ENCODE measurements at places on chromosomes 5 and 9.

DNA sequence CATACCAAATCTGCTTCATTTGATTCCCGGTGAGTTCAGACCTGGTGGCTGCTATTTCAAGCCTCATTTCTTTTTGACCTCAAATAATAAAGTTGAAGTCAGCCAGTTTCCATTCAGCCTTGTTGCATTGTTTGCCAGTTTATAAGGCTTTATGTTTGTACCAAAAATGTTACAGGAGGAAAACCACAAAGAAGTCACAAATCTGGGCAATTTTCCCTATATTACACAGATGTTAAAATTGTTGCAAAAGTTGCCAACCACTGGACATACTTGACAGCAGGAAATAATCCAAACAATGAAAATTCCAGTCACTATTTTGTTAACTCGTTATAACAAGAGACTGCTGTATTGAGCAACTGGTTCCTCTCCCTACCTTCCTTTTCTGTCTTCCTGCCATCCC lies 1325.0 kb upstream of the DMAC1 start:
- peak; percentile 14 for DNase-seq

DNA sequence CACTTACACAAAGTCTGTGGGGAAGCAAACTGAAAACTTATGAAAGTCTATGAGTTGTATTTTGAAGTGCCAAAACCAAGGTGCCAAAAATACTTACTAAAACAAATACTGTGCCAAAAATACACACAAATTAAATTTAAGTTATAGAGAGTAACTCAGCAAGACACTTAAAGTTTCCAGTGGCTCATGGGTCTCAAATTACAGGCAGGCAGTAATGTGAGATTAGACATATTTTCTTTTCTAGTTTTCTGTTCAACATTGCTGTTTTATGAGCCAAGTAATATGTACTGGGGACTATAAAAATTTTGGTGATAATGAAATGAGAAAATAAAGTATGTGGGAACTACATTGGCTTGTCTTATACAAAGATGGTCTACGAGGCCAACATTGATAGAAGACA lies 172.2 kb upstream of the SNX2 start:
- DNase-seq: no peak

GRCh38 chr5:159217236-159217635 lies 7.9 kb upstream of the RNF145 start:
- no peak for DNase-seq

DNA sequence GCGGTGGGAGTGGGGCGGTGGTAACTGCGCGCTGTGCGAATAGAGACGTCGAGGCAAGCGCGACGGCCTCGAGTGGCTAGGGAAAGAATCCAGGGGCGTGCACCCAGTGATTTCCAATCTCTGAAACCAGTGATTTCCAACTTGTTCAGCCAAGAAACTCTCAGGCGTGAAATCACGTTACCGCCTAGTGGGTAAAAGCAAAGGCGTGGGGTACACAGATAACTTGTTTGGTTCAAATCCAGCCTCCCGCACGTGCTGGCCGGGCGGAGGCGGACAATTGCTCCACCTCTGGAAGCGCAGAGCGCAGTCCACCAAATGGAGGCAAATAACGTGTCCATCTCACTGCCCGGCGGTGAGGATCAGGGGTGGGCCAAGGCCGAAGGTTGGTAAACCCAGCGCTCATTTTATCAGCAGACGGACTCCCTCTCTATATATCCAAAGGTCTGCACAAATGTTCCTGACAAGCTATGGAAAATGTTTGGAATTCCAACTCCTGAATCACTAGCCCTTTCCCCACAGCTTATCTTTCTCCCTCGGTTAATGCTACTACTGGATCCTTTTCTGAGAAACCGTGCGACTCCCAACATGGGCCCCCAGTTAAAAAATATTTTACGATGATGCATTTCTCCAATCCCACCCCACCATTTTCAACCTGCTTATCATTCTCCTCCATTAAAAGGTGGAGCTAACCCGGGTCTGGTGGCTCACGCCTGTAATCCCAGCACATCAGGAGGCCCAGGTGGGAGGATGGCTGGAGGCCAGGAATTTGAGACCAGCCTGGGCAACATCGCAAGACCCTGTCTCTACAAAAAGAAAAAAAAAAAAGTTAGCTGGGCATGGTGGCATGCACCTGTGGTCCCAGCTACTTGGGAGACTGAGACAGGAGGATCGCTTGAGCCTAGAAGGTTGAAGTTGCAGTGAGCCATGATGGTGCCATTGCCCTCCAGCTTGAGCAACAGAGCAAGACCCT lies 950 bp upstream of the FNBP1 start:
- peak; percentile 24 for DNase-seq

DNA sequence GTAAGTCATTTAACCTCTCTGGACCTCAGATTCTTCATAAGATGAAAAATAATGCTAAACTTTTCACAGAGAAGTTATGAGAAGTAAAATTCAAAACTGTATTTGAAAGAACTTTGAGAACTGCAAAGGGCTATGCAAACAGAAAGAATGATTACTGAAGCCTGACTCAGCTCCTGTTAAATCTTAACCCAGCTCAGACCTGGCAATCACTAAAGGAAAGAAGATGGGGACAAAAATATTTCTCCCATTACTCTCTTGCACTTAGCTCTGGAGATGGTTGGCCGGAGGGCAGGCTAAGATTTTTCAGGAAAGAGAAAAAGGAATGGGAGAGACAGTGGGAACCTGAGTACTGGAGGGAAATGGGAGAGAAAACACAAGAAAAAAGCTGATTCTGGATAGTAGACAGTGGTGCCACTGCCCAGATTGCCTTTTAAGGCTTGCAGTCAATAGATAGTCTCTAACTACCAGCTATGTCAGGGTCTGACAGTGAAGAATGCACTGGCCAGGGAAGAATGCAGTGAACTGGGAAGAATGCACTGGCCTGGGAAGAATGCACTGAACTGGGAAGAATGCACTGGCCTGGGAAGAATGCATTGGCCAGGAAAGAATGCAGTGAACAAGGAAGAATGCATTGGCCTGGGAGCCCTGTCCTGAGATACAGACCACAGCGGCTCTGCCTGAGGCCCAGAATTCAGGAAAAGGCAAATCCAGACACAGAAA lies 25.2 kb upstream of the CEMIP2 start:
- DNase-seq: no peak

DNA sequence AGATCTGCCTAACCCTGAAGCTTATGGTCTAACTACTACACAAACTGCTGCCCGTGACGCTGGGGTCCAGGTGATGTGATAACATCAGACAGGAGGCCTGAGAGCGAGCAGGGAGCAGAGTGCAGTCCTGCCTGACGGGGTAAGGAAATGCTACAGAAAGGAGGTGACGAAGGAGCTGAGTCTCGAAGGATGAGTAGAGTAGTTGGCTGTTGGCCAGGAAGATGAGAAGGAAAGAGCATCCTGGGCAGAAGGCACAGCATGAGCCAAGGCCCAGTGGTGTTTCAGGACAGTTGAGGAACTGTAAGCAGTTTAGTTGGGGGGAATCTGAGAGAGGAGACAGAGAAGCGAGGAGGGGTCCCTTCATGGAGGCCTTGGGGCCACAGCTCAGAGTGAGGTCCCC lies 136.0 kb upstream of the TBC1D2 start:
- DNase-seq: no peak

DNA sequence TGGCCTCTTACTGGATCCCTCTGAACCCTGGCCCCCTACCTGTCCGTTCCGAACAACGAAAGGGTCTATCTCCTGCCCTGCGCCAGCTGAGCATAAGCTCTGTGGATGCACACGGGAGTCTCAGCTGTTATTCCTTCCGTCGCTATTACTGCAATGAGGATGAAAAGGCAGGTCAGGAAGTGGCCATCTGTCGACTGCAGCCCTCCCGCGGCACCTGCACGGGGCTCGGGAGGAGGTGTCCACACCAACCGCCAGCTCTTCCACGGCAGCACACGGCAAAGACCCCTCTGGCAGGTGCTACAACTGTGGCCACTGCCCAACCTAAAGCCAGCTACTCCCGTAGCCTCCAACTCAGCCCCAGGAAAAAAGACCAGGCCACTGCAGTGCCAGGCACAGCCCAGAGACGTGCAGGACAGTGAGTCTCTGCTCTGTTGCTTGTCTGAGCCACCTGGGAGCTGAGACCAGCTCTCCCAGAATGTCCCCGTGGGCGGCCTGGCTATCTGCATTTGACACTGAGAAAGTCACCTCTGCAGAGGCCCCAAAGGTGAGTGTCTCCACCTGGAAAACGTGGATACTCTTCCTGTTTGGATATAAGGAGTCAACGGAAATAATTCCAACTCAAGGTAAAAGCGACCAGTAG lies 19.1 kb downstream of the CAMSAP1 start:
- DNase-seq: no peak

DNA sequence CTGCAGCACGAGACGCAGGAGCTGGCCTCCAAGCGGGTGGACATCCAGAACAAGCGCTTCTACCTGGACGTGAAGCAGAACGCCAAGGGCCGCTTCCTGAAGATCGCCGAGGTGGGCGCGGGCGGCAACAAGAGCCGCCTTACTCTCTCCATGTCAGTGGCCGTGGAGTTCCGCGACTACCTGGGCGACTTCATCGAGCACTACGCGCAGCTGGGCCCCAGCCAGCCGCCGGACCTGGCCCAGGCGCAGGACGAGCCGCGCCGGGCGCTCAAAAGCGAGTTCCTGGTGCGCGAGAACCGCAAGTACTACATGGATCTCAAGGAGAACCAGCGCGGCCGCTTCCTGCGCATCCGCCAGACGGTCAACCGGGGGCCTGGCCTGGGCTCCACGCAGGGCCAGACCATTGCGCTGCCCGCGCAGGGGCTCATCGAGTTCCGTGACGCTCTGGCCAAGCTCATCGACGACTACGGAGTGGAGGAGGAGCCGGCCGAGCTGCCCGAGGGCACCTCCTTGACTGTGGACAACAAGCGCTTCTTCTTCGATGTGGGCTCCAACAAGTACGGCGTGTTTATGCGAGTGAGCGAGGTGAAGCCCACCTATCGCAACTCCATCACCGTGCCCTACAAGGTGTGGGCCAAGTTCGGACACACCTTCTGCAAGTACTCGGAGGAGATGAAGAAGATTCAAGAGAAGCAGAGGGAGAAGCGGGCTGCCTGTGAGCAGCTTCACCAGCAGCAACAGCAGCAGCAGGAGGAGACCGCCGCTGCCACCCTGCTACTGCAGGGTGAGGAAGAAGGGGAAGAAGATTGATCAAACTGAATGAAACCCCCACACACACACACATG lies 654 bp downstream of the PURA start:
- DNase-seq: peak; percentile 57

GRCh38 chr5:39675676-39676075 lies 250.9 kb upstream of the DAB2 start:
- DNase-seq: no peak

DNA sequence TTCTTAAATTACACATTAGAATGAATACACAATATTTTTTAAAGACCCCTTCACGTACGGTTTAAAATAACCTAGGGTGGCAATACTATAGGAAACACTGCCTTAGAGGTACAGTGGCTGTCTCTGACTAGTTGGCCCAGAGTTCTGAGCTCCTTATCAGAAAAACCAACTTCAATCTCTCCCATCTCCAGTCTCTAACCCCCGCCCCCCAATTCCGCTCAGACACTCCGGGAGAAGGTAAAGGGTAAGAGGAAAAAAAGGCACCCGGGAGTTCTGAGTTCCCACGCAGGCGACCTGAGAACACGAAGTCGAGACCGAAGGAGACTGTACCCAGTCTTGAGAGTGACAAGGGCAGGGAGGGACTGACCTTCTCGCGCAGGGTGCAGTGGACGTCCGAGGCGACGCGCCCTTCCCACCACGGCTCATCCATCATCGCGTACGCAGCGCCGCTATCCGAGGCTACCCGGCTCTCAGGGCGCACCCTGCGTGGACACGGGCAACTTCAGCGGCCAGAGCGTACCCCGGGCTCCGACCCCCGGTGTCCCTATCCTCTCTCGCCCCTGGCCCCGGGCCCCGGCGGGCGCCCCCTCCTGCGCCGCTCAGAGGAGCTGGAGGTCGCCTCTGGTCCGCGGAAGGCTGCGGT lies 752 bp downstream of the CCNJL start:
- no peak for DNase-seq

- no peak for DNase-seq
Measured at GRCh38 chr5:53355931-53356330, 124.5 kb upstream of the FST start.

DNA sequence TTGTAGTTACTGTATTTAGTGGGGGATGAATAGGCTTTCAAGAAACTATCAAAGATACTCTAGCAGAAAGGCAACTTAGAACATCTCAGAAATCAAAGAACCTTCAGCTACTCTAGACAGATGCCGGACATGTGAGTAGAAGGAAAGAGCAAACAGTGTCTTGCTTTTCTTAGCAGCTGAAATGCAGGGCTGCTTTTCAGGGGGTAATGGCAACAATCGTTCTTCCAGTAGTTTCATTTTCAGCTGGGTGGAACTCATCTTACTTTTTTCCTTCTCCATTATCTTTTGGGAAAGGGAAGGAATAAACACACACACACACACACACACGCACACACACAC lies 281.6 kb downstream of the CRB2 start:
- DNase-seq: no peak

- DNase-seq: no peak
Measured at GRCh38 chr9:18238752-18239447, 235.1 kb upstream of the ADAMTSL1 start.

- DNase-seq: no peak
Measured at GRCh38 chr5:129199308-129199707, 104.8 kb downstream of the ISOC1 start.

- DNase-seq: no peak
Measured at GRCh38 chr5:52531105-52531504, 256.6 kb upstream of the ITGA1 start.

DNA sequence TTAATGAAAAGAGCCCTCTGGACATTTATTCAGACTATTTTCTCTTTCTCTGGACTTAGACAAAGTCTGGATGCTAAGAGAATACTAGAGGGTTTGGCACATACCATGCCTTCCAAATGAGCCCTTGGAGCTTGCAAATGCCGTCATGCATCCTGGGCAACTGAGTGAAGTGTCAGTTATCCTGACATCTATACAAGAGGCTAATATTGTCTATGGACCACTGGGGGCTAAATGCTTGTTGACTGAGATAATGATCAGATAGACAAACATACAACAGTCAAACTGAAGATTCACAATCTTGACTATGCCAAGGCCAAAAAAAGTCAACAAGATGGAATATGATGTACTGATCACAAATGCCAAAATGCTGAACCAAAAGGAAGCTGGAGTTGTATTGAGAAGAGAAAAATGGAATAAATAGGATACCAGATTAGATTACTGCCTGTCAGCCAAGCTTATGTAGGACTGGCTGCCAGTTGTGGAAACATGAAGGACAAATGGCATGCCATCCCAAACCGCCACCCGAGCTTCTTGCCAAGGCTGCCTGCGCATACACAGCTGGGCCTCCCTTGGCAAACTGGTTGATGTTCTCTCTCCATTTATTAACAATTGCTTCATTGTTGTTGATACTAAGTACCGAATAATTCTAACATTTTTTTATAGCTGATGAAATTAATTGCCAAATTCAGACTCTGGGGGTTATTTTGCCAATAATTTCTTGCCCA lies 240.1 kb upstream of the GRAMD2B start:
- DNase-seq: no peak

GRCh38 chr9:131160416-131161112 lies 35.2 kb downstream of the NUP214 start:
- no peak for DNase-seq

- DNase-seq: no peak
Measured at GRCh38 chr9:123162360-123162759, 106.0 kb downstream of the STRBP start.

Data from RPMI8226 (cell line).